Panc1 (cell line): ENCODE measurements at places on chromosomes 6 and 20. TPM values are rescaled to one million over a fixed set of nuclear protein-coding genes. Genes with fewer than 3 reads are reported as not detected.
A peak's percentile ranks its signal among the peaks of the same experiment; 100 is the strongest.

CFAP61 gene
- total RNA-seq = 0.28 TPM

C6orf58 gene
- not detected for total RNA-seq

LINC00237 gene
- total RNA-seq = not detected

CAGE1 gene
- not detected for total RNA-seq

TRIM31 gene
- not detected for total RNA-seq

DNA sequence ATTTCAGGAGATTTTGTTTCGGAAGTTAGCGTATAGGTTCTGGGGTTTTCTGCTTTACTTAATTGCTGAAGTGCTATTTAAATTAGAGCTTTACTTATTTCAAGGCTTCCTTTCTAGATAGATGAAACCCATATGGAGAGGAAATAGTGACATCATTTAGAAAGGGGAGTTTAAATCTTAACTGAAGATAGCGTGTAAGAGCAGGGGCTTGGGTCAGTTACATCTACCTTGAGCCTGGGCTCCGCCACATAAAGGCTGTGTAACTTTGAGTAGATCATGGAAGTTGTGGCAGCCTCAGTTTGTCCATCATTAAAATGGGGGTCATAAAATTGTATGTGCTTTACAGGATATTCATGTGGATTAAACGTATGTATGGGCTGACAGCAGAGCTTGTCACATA lies 4.7 kb downstream of the CDS2 start:
- DNase-seq = no peak
- H3K27ac ChIP-seq = no peak overlapping the region
- no peak overlapping the region for H3K4me3 ChIP-seq
- no peaks in the 10 kb centered on the region for H3K27me3 ChIP-seq
- H3K36me3 ChIP-seq = no peaks in the 10 kb centered on the region

DNA sequence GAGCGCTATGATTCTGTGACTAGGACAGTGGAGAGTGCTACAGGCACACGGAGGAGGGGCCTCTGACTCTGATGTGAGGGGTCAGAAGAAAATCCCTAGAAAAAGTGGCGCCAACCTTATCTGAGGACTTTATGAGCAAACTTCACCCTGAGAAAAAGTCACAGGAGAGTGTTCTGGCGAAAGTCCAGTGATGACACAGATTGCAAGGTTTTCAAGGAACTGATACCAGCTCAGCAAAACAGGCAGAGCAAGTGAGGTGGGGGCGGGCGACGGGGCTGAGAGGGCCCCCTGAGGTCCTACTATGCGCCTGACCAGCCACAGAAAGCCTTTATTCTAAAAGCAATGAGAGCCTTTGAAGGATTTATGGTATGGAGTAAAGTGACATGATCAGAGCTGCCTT lies 73.3 kb downstream of the SLC22A23 start:
- H3K27ac ChIP-seq = no peak overlapping the region
- DNase-seq = no peak
- no peaks in the 10 kb centered on the region for H3K36me3 ChIP-seq
- H3K4me1 ChIP-seq = no peaks in the 10 kb centered on the region
- no peaks in the 10 kb centered on the region for H3K27me3 ChIP-seq

- H3K27me3 ChIP-seq = no peaks in the 10 kb centered on the region
- H3K4me1 ChIP-seq = no peaks in the 10 kb centered on the region
- H3K27ac ChIP-seq = no peak overlapping the region
Observed at GRCh38 chr20:52349806-52350205, 158.2 kb upstream of the ZFP64 start.

DNA sequence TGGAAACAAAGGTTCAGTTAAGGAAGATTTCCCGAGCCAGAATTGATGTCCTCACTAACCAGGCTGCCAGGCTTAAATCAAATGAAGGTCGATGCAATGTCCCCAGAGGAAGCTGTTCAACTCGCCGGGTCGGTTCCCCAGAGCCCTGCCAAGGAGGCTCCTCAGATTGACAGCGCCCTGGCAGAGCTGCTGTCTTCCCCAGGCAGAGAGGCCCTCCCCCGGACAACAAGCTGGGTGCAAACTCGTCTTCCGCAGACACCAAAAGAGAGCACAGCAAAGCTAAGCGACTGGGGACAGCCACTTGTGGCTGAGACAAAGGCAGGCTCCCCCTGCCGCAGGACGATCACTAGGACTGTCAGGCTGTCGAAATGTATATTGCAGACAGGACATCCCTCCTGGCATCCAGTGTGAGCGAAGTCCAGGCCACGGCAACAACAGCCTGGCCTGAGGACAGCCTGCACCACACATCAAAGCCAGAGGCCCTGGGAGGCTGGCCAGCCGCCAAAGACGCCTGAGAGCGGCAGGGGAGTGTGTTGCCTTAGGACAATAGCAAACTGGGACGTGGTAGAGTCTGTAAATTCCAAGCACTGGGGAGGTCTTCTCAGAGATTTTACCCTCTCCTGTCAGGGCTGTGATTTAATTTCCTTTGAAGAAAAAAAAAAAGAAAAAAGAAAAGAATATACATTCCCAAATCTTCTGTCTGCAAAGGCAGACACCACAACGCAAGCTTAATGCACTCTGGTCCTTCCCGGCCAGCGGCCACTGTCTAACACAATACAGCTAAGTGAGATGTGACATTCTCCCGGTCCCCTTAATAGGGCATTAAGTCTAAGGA lies 99.1 kb downstream of the HIVEP2 start:
- H3K27me3 ChIP-seq = no peaks in the 10 kb centered on the region
- H3K4me3 ChIP-seq = peak overlapping the region; percentile 35
- H3K4me1 ChIP-seq = peaks cover 53% of the 10 kb centered on the region
- no peak for DNase-seq
- peak overlapping the region; percentile 91 for H3K27ac ChIP-seq
- no peaks in the 10 kb centered on the region; the same call in 1 of the 2 replicates for H3K36me3 ChIP-seq

DNA sequence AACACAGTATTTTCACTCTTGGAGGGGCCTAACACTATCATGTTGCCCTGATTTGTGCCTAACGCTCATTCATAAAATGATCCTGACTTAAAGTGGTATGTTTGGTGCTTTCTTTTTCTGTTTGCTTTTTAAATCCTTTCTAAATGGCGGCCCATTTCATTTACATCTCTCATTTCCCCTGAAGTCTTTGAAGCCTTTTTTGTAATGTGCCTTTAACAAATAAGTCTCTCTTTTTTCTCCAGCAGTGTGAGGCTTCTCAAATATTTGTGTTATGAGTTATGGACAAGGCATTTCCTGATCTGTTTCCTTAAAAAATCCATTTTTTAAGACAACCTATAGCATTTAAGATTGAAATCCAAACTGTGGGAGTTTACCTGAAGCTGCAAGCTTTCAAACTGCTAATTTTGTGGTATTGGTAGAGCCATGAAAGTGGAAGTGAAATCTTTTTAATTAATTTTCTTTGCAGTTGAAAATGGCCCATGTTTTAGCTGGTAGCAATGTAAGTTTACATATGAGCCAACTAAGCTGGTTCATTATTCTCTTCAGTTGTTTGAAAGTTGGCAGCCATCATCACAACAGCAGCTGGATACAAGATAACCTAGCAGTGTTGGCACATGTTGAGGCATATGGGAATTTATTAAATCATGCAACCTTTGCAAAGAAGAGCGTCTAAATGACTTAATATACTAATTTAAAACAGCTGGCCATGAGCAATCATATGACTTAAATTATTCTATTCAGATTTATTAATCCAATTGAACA lies 469.7 kb downstream of the CDKAL1 start:
- no peaks in the 10 kb centered on the region for H3K36me3 ChIP-seq
- no peak for DNase-seq
- H3K4me1 ChIP-seq = peaks cover 5% of the 10 kb centered on the region
- no peaks in the 10 kb centered on the region for H3K27me3 ChIP-seq
- H3K4me3 ChIP-seq = no peak overlapping the region

DNA sequence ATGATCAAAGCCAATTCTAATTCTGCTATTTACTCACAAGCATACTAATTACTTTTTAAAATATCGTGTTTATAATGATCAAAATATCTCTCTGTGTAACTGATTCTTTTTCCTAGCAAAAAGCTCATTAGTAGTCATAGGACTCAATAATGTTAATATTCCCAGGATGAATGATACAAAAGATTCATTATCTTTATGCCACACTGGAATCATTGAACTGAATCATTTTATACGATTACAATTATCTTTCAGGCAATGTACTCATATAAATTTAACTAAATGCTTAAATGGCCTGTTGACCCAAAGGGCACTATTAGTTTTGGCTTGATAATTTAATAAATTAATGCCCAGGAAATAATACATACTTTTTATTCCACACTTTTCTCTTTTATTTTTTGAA lies 96.3 kb downstream of the EYS start:
- no peak for DNase-seq
- H3K4me1 ChIP-seq = no peaks in the 10 kb centered on the region
- no peak overlapping the region for H3K27ac ChIP-seq
- no peaks in the 10 kb centered on the region; the same call in 1 of the 2 replicates for H3K36me3 ChIP-seq

GRCh38 chr6:84447651-84448050 lies 220.2 kb upstream of the CEP162 start:
- DNase-seq = no peak
- H3K36me3 ChIP-seq = no peaks in the 10 kb centered on the region
- no peaks in the 10 kb centered on the region for H3K27me3 ChIP-seq

DNA sequence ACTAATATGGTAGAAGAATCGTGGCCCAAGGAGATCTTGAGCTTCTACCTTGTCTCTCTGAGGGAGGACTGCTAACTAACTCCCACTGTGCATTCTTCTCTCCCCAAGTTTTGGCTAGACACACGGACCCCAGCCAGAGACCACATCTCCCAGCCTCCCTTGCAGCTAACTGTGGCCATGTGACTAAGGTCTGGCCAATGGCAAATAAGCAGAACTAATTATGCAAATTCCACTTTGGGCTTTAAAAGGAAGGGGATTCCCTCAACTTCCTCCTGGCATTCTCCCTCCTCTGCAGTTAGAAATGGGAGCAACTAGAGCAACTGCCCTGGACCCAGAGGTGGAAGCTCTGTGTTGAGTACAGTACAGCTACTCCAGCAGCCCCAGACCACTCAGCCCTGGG lies 15.4 kb downstream of the BPIFA2 start:
- no peak overlapping the region for H3K4me3 ChIP-seq
- DNase-seq = no peak
- H3K27ac ChIP-seq = no peak overlapping the region
- H3K36me3 ChIP-seq = no peaks in the 10 kb centered on the region

DNA sequence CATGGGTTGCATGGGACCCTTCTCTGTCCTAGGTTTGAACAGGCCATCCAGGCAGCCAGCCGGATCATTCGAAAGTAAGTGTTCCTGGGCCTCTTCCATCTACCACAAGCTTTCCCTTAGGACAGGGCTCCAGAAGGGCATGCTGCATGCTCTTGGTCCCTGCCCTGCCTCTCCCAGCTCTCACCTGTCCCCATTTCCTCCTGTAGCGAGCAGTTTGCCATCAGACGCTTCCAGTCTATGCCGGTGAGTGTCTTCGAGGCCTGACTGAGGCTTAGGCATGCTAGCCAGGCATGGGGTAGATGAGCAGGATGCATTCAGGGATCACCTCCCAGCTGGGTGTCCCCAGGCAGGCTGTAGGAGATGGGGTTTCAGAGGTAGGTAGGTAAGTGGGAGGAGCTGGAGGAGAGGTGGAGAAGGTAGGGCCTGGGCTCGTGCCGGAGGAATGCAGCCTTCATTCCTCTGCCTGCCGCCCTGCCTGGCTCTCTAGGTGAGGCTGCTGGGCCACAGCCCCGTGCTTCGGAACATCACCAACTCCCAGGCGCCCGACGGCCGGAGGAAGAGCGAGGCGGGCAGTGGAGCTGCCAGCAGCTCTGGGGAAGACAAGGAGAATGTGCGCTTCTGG lies 4.3 kb downstream of the CDC25B start:
- H3K4me1 ChIP-seq = peaks cover 20% of the 10 kb centered on the region
- peaks cover 10% of the 10 kb centered on the region for H3K36me3 ChIP-seq
- DNase-seq = no peak

GRCh38 chr20:63955281-63955826 lies 862 bp downstream of the UCKL1 start:
- peaks cover 3% of the 10 kb centered on the region; the same call in 1 of the 2 replicates for H3K36me3 ChIP-seq
- peaks cover 51% of the 10 kb centered on the region for H3K4me1 ChIP-seq
- no peak for DNase-seq
- H3K4me3 ChIP-seq = peak overlapping the region; percentile 85

- H3K4me1 ChIP-seq = no peaks in the 10 kb centered on the region
- H3K4me3 ChIP-seq = no peak overlapping the region
- no peak overlapping the region for H3K27ac ChIP-seq
Observed at GRCh38 chr6:106908386-106908840, 66.1 kb downstream of the CD24 start.
